ENCODE measurements at places on chromosomes 2 and 18. TPM values are rescaled to one million over a fixed set of nuclear protein-coding genes. Genes with fewer than 3 reads are reported as not detected.

GRCh38 chr2:158325782-158326340 lies 130.7 kb downstream of the CCDC148 start:
- H3K4me1 ChIP-seq = no peaks in the 10 kb centered on the region
- no peak for DNase-seq
- no peak overlapping the region for H3K4me3 ChIP-seq
- no peaks in the 10 kb centered on the region for H3K36me3 ChIP-seq
- no peak overlapping the region for H3K27ac ChIP-seq
- no peaks in the 10 kb centered on the region for H3K27me3 ChIP-seq

DNA sequence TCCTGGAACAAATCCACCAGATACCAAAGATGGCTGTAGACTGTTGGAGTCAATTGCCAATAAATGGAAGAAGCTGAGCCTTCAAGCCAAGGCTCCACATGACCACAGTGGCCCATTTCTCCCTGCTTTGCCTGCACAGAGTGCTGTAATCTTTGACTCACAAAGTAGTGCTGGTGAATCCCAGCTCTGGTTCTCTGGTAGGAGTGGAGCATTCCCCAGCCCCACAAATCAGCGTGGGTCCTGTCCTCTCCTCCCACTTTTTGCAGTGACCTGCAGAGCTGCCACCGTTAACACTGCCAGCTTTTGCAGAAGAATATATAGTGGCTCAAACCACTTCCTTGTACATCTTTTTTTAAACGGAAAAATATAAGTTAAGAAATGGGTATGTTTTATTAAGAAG lies 93.9 kb downstream of the MGAT5 start:
- H3K27me3 ChIP-seq = no peaks in the 10 kb centered on the region
- no peak overlapping the region for H3K27ac ChIP-seq
- peaks cover 8% of the 10 kb centered on the region for H3K4me1 ChIP-seq
- DNase-seq = no peak
- H3K4me3 ChIP-seq = no peak overlapping the region

DNA sequence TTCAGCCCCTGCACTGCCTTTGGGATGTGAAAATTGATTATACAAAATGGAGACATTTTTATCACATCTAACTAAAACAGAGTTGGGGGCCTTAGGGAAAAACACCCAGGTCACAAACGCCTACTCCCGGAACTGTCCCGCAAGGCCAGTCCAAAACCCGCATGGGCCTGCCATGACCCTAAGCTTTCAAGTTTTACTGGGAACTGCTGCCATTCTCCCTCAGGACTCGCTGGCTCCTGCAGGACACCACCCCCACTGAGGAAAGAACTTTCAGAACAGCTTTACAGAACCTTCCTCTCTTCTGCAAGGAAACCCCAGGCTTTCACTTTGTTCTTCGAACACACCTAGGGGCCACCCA lies 320.4 kb upstream of the HS6ST1 start:
- H3K4me3 ChIP-seq = no peak overlapping the region
- H3K4me1 ChIP-seq = no peaks in the 10 kb centered on the region
- no peak for DNase-seq
- H3K27ac ChIP-seq = no peak overlapping the region
- H3K27me3 ChIP-seq = no peaks in the 10 kb centered on the region
- H3K36me3 ChIP-seq = no peaks in the 10 kb centered on the region

- H3K4me3 ChIP-seq = no peak overlapping the region
- H3K4me1 ChIP-seq = no peaks in the 10 kb centered on the region
- H3K27ac ChIP-seq = no peak overlapping the region
- H3K27me3 ChIP-seq = no peaks in the 10 kb centered on the region
- no peak for DNase-seq
Measured at GRCh38 chr2:148860037-148860436, 15.0 kb upstream of the KIF5C start.

The ANKRD23 gene
- 2.4 TPM for total RNA-seq

The AQP12A gene
- not detected for total RNA-seq

The MBOAT2 gene
- 17.9 TPM for total RNA-seq

The NT5C1B gene
- not detected for total RNA-seq
